ENCODE measurements at places on chromosomes 1 and 21.

- DNase-seq: no peak
Measured at GRCh38 chr1:33132549-33132948, 49.3 kb downstream of the TRIM62 start.

GRCh38 chr1:108634521-108634920 lies 26.4 kb downstream of the HENMT1 start:
- no peak for DNase-seq

GRCh38 chr1:42679364-42679983 lies 2.7 kb upstream of the YBX1 start:
- DNase-seq: no peak

GRCh38 chr1:47924270-47925048 lies 72.7 kb downstream of the TRABD2B start:
- no peak for DNase-seq

DNA sequence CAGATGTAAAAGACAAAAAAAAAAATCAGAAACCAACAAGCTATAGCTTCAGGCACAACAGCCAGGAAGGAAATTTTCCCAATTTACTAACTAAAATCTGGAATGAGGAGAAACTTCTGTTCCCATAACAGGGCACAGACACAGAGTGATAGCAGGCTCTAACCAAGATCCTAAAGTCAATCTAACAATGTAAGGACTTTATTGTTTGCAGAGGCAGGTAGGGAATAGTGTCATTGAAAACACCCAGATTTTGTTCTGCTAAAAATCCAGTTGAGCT lies 166.6 kb upstream of the ATP1B1 start:
- DNase-seq: no peak

GRCh38 chr1:236142253-236143103 lies at the start of gene GPR137B:
GPR137B (plus strand) TSS chr1:236142539; CDS start chr1:236142623, 84 bp downstream.
- peak; percentile 51 for DNase-seq

DNA sequence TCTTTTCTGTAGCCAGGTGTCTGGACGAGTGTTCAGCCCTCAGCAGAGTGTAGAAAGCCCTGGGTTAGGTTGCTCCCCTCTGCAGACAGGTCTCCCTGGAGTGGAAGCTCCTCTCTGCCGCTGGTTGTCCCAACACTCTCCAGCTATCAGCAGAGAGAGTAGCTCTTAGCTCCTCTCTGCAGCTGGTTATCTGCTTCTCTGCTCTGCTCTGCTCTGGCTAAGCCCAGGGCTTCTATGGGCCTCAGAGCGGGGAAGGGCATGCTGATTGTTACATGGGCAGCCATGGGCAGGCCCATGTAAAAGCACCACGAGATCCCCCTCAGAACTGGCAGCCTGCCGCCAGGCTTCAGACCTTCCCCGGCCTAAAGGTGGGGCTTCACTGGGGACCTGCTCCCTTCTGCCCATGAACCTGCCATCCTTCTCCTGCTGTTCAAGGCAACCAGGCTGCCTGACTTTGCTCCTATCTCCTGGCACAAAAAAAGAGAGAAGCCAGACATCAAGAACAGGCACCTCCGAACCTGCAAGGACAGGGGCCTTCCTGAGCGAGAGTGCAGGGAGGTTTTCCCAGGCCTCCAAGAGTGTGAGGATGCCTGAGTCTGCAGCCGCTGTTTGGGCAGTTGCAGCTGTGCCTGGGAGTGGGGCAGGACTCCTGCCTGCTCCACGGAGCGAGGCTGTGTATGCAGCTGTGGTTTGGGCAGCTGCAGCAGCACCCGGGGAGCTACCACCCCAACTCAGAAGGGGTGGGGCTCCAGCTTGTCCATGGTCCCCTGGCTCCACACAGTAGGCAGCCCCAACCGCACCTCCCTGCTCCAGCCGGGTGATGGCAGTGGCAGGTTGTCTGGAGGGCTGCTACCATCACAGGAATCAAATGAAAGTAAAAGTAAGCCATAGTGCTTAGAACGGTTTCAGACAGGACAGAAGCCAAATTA lies 973.7 kb downstream of the LTN1 start:
- DNase-seq: no peak

- DNase-seq: no peak
Measured at GRCh38 chr1:228136901-228137300, 3.2 kb upstream of the GUK1 start.

DNA sequence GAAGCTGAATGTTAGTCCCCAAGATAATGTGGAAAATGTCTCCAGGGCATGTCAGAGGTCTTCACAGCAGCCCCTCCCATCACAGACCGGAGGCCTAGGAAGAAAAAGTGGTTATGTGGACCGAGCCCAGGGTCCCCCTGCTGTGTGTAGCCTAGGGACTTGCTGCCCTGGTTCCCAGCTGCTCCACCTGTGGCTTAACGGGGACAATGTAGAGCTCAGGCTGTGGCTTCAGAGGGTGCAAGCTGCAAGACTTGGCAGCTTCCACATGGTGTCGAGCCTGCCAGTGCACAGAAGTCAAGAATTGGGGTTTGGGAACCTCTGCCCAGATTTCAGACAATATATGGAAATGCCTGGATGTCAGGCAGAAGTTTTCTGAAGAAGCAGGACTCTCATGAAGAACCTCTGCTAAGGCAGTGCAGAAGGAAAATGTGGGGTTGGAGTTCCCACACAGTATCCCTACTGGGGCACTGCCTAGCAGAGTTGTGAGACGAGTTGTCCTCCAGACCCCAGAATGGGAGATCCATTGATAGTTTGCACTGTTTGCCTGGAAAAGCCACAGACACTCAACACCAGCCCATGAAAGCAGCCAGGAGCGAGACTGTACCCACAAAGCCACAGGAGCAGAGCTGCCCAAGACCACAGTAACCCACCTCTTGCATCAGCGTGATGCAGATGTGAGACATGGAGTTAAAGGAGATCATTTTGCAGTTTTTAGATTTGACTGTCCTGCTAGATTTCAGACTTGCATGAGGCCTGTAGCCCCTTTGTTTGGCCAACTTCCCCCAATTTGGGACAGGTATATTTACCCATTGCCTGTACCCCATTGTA lies 204.9 kb downstream of the MRPL39 start:
- no peak for DNase-seq

- DNase-seq: peak; percentile 41
Measured at GRCh38 chr1:24536391-24536840, 19.5 kb upstream of the NCMAP start.

GRCh38 chr1:26913754-26914619 lies at the start of gene NR0B2:
NR0B2 (minus strand) TSS chr1:26913975; CDS start chr1:26913940, 35 bp downstream.
- DNase-seq: no peak

GRCh38 chr1:21319447-21320407 lies 29.5 kb upstream of the ECE1 start:
- DNase-seq: no peak

DNA sequence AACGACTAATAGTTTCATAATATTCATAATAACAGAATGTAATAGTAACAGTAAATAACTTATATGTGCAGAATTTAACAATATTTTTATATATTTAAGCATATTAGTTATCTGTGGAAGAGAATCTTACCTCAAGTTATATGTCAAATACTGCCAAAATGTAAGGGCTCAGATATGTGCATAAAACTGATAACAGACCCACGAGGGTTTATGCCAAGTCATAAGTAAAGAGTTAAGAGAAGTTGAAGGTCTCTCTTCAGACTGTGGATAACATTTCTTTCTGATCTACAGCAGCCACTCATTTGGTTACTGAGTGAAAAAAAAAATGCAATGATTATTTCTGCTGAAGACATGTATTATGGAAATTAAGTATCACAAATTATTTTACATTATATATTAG lies 1167.8 kb upstream of the NCAM2 start:
- no peak for DNase-seq

- no peak for DNase-seq
Measured at GRCh38 chr1:16244650-16245285, 7.8 kb upstream of the CPLANE2 start.

DNA sequence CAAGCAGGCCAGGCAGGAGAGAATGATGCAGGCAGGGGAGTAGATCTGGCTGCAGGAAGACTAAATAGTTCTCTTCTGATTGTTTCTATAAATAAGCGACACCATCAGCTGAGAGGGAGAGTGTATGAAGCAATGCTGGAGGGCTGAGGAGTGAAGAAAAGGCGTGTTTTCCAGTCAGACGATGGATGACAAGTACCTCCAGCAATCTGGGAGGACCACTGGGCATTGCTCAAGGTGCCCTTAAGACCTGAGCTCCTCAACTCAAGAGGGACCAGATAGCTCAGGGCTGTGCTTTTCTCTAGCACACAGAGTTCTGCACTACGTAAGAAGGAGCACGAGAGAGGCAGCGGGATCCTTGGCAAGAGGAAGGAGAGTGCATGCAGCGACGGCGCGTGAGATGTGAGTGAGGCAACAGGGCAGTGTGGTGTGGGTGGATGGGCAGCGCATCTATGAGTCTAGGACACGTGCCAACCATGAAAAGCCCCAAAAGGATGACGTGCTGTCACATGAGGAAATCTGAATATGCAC lies 36.0 kb downstream of the PABPC4 start:
- no peak for DNase-seq

- DNase-seq: no peak
Measured at GRCh38 chr1:214847071-214847810, 235.3 kb upstream of the KCNK2 start.

DNA sequence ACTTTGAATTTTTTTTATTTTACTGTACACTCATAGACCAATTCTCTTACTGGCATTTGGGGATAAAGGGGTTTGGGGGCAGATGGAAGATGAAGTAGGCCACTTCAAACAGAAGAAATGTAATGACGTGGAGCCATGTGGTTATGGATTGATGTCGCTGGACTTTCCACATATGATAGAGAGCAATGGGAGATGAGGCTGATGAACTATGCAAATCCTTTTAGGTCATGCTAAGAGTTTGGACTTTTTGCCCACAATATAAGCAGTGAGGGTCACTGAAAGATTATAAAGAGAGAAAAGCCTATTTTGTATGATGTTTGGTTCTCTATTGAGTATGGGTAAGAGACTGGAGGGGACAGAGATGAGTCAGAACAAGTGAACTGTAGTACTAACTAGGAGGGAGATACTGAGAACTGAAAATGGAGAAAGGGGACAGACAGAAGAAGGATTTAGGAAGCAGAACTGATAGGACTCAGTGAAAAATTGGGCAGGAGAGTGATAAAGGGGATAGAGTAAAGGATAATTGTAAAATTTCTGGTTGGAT lies 9.2 kb downstream of the C1orf21 start:
- no peak for DNase-seq

- no peak for DNase-seq
Measured at GRCh38 chr21:42666023-42666747, 12.8 kb downstream of the PDE9A start.

- no peak for DNase-seq
Measured at GRCh38 chr1:156804572-156805243, 11.9 kb downstream of the SH2D2A start.

- DNase-seq: no peak
Measured at GRCh38 chr1:81607086-81607485, 193.6 kb upstream of the ADGRL2 start.

- no peak for DNase-seq
Measured at GRCh38 chr1:31122101-31122735, 56.7 kb upstream of the PUM1 start.

- DNase-seq: no peak
Measured at GRCh38 chr1:185534801-185535200, 199.4 kb upstream of the HMCN1 start.

GRCh38 chr1:99766378-99766800 lies at the start of gene FRRS1:
FRRS1 (minus strand) TSS chr1:99766635; CDS start chr1:99748768, 17,867 bp downstream.
- DNase-seq: no peak

DNA sequence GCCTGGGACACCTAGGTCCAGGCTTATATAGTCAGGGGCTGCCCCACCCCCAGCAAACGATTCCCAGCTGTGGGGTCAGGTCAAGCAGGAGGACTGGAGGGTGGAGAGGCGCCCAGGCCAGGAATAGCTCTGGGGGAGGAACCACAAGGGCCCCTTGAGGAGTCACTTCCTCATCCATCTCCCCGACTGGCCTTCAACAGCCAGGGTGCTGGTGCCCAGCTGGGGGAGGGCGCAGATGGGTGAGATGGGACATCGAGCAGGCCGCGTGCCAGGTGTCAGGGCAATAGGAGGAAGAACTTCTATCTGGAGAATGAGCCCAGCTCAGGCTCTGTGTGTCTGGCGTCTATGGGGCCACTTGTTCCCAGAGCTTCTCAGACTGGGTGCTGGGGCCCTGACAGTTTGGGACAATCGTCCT lies 208 bp upstream of the MYBPH start:
- DNase-seq: no peak

GRCh38 chr1:205339717-205340116 lies 17.0 kb downstream of the KLHDC8A start:
- no peak for DNase-seq

GRCh38 chr1:8701794-8702471 lies 115.5 kb downstream of the RERE start:
- DNase-seq: no peak

- no peak for DNase-seq
Measured at GRCh38 chr21:24850121-24850520, 757.2 kb downstream of the MRPL39 start.

DNA sequence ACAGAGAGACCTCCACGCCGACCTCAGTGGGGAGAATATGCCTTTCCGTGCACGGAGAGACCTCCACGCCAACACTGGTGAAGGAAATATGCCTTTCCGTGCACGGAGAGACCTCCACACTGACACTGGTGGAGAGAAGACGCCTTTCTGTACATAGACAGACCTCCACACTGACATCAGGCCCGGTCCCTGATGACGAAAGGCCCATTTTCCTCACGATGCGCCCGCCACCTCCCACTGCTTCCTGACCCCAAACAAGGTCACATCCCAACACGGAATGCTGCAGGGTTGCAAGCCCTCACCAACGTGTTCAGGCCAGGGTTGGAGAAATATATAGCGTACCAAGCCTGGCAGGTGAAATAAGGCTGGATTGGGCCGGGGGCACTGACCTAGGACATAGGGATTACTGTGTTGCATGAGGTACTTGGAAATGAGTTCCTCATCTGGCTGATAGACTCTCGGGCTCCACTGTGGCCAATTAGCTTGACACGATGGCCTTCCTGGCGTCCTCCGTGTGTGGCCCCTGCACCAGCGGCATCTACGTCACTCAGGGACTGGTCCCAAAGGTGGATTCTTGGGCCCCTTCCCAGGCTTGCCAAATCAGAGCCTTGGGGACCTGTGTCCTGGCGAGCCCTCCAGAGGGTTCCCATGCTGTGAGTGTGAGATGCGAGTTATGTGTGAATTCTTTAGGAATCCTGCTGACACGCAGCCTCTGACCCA lies 16.5 kb upstream of the SUMO3 start:
- no peak for DNase-seq

All from stimulated activated CD8-positive, alpha-beta memory T cell treated with anti-CD3 and anti-CD28 coated beads, Interleukin-15, amount 100 ng/mL, for 4 hours (primary cell).